Colonic mucosa (tissue), 4 donors: ENCODE measurements at places on chromosomes 16 and 17. TPM values are rescaled to one million over a fixed set of nuclear protein-coding genes. Genes with fewer than 3 reads are reported as not detected.

DNA sequence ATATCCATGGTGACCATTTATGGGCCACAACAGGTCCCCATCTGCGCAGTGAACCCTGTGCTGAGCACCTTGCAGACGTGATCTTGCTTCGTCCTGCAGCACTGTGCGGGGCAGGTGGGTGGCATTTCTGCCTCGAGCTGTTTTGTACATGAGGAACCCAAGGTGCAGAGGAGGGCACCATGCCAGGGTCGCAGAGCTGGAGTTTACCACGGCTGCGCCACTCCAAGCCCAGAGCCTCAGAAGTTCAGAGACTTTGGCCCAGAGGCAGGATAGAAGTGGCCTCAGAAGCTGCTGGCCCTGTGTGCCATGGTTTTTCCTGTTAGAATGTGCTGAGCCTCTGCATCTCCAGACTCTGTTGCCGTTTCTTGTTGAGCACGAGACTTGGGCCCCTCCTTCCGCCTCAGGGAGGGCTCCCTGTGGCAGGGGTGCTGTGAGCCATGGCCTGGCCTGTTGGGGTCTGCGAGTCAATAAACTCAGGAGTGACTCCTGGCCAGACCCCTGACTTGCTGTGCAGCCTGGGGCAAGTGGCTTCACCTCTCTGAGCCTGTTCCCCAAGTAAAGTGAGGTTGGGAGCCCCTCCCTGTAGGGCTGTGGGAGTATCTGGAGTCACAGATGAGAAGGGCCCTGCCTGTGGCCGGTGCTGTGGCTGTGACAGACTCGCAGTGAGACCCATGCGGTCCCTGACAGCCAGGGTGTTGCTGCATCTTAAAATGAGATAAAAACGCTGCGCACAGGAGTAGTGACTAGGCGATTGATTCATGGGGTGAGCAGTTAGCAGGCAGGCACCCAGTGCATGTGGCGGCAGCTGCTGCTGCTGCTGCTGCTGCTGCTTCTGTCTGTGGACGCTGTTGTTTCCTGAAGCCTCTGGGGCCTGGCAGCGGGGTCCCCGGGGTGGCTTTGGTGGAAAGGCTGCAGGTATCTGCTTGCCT lies 11.8 kb downstream of the MAP2K3 start:
- no peak for DNase-seq

GRCh38 chr17:80876950-80877728 lies 114.5 kb upstream of the CHMP6 start:
- no peak for DNase-seq

DNA sequence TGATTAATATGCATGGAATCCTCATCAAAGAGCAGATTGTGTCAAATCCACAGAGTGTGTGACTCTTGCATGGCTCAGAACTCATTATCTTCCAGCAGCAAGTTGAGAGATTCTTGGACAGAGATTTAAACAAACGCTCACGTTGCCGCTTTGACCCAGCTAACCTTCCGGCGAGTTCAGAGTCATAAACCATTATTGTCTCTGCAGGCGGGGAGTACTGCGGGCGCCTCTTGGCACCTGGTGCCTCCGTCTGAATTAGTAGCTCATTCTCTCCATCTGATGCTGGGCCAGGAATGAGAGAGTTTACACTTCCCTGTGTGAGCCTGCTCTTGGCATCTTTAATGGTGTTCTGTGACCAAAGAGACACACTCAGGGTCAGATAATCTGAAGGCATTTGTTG lies 138.6 kb upstream of the WSCD1 start:
- peak; percentile 17 for DNase-seq

Gene KRT17
- total RNA-seq, result 1.2 TPM

DNA sequence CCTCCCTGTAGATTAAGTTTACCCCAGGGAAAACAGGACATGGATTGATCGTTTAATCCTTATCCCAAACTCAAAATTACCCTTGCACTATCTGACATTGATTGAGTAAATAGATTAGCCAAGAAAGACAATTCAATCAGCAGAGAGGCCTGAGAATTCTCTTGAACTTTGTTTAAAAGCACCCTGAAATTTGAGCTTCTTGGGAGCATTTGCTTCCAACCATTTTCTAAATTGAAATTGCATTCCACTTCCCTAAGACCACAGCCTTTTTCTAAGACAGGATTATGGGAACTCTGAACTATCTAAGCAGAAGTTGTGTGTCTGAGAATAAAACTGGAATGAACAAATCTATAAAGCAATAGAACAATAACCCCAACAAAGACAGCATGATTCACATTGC lies 76.6 kb upstream of the TNRC6A start:
- no peak for DNase-seq

GRCh38 chr17:9676084-9676483 lies 30.8 kb downstream of the USP43 start:
- no peak for DNase-seq

Gene NACA2
- 0.32 TPM for total RNA-seq

Gene ODAD4
- 0.15 TPM for total RNA-seq

Gene C17orf107
- total RNA-seq, result 0.74 TPM

GRCh38 chr17:50056217-50056960 lies 479 bp downstream of the ITGA3 start:
- DNase-seq, result peak; percentile 70

DNA sequence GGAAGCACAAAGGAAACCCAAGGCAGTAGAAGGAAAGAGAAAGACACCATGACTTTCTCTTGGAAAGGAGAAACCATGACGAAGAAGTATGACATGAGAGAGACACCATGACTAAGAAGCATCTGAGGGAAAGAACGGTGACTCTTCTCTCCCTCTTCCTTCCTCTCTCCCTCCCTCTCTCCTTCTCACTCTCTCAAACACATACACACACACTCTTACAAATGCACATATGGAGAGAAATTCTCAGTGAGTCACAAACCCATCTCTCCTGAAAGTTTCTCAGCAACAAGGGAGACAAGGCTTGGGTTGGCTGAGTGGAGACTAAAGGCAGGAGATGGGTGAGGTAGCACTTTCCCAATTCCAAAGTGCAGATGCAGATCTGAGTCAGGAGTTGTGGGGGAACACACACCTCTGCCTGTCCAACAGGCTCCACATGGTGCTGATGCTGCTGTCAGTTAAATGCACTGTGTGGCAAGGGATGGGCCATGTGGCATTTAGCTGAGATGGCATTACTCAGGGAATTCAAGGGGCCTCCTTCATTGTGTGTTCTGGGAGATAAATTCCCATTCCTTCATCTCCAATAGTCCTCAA lies 336.7 kb upstream of the C16orf82 start:
- no peak for DNase-seq

Gene HAPSTR1
- 50.2 TPM for total RNA-seq

Gene CYGB
- total RNA-seq, result 4.7 TPM

Gene KRT15
- 5.8 TPM for total RNA-seq

DNA sequence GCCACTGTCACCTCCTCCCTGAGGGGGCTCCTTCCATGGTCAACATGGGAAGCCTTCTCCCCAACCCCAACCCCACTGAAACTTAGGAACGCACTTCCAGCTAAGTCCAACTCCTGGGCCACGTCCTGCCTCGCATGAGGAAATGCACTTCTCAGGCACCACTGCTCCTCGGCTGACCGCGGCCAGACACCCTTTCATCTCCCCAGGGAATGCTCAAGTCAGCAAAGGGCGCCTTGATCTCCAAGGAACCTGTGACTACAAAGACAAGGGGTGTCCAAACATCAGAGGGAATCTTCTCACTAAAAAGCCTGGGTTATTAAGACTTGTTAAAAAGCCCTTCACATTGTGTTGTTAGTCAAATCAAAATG lies 124.9 kb upstream of the HSBP1 start:
- DNase-seq, result no peak

- no peak for DNase-seq
These were observed 47.4 kb downstream of the PLXDC1 start for GRCh38 chr17:39104046-39104445.

DNA sequence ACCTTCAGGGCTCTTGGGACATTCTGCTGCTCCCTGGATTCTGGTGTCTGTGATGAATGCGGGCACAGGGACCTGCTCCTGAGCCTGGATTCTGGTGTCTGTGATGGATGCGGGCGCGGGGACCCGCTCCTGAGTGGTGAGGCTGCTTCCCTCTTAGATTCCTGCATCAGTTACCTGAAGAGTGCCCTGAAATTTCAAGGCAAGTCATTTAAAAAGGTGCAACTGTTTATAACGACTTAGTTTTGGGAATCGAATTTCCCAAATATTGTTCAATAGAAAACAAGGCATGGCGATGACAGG lies 7.0 kb downstream of the TMEM204 start:
- DNase-seq, result no peak

Gene ADGRG3
- 0.82 TPM for total RNA-seq

GRCh38 chr17:8745586-8746500 lies 1.2 kb upstream of the CCDC42 start:
- DNase-seq, result peak; percentile 66

DNA sequence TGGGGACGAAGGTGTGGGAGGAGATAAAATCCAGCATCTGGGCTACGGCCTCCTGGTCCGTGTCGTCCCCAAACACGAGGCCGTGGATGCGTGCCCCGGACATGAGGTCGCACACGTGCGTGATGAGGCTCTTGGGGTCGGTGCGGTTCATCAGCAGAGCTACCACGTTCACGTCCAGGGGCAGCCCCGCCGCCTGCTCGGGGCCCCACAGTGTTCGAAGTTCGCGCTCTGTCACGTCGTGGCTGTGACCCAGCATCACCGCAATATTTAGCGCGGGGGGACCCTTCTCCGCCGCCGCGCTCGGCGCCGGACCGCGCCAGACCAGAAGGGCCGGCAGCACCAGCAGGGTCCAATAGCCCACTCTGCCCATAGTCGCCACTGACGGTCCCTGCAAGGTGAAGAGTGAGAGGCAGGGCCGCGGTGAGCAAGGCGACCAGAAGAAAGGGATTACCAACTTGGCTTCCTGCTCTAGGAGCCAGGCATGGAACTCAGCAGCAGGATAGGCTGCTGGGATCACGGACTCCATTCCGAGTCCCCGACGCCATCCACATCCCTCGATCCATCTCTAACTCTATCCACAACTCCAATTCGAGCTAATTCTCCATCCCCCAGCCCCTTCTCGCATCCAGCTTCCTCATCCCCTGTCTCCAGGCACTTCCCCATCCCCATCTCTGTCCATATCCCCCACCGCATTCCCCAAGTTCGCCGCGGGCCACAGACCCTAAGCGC lies 2.0 kb downstream of the GRIN2A start:
- no peak for DNase-seq

DNA sequence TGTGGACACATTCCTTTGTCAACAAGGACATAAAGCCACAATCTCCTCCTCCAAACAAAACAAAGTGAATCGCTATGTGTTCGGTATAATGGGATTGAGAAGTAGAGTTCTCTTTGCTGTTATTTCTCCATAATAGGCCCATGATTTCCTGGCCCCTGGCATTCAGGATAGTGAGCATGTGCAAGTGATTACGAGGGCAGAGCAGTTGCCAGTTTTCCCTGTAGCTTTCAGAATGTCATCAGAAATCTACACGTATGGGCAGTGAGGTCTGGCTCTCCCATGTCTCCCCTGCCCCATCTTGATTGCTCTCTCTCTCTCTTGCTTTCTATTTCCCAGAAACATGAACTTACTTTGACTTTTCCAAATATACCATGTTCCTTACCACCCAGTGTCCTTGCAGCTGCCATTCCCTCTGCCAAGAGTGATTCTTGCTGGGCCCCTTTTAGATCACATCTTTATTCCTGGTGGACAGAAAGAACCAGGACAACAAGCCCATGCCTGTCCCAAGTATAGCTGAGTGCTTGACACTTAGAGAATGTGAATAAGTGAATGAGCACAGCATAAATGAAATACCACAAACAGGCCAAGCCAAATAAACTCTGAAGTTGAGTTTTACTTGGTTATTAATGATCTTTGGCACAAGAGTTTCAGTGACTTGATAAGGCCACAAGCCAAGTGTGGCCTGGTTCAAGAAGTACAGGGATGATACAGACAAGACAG lies 273.1 kb downstream of the CDH13 start:
- DNase-seq, result no peak

- DNase-seq, result peak; percentile 38
These were observed 72.2 kb upstream of the CREBBP start for GRCh38 chr16:3952737-3953131.

- no peak for DNase-seq
These were observed 177.1 kb upstream of the WSCD1 start for GRCh38 chr17:5892921-5893675.

- no peak for DNase-seq
These were observed 1063.3 kb upstream of the EEF2KMT start for GRCh38 chr16:6160871-6161270.

DNA sequence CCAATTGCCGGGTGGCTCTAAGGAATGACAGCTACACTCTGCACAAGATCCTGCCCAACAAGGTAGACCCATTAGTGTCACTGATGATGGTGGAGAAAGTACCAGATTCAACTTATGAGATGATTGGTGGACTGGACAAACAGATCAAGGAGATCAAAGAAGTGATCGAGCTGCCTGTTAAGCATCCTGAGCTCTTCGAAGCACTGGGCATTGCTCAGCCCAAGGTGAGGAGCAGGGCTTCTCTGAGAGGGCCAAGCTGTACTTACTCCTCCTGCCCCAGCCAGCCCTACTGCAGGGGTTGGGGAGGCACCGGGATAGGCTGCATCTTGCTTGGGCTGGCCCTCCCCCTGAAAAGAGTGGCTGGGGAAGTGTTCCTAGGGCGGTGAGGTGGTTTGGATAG lies 2.8 kb upstream of the FTSJ3 start:
- DNase-seq, result no peak

Gene EXOC3L1
- total RNA-seq, result 2.3 TPM

DNA sequence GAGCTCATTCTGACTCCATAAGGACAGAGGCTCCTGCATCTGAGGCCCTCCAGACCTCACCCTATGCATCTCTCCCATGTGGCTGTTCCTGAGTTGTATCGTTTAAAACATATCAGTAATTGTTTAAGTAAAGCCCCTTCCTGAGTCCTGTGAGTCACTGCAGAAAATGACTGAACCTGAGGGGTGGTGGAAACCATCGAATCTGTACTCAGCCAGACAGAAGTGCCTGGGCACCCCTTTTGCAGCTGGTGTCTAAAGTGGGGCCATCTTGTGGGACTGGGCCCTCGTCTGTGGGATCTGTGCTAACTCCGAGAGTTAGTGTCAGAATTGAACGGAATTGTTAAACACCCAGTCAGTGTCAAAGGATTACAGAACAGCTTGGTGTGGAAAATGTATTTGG lies 25.4 kb downstream of the CMTM3 start:
- DNase-seq, result no peak

Gene PRSS22
- total RNA-seq, result 6.7 TPM

Gene KRT20
- total RNA-seq, result 1,610 TPM

Gene PRAC2
- total RNA-seq, result 19.4 TPM

GRCh38 chr17:36715951-36716350 lies 114.6 kb downstream of the MRM1 start:
- DNase-seq, result no peak

- peak; percentile 86 for DNase-seq
These were observed 9.4 kb upstream of the CMTM4 start for GRCh38 chr16:66705790-66706505.
